ENCODE measurements at places on chromosomes 12 and 14.

GRCh38 chr12:57754411-57755193 is at the start of gene MARCHF9:
Gene MARCHF9 (plus strand): TSS chr12:57755103. CDS start chr12:57755529, 426 bp downstream.
- DNase-seq, result peak; percentile 33

DNA sequence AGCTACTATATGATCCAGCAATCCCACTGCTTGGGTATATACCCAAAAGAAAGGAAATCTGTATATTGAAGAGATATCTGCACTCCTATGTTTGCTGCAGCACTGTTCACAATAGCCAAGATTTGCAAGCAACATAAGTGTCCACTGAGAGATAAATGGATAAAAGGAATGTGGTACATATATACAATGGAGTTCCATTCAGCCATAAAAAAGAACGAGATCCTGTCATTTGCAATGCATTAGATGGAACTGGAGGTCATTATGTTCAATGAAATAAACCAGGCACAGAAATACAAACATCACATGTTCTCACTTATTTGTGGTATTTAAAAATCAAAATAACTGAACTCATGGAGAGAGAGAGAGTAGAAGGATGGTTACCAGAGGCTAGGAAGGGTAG is 116.6 kb downstream of the HELB start:
- DNase-seq, result no peak

- DNase-seq, result no peak
These were observed 73.4 kb upstream of the AVPR1A start for GRCh38 chr12:63224396-63224795.

DNA sequence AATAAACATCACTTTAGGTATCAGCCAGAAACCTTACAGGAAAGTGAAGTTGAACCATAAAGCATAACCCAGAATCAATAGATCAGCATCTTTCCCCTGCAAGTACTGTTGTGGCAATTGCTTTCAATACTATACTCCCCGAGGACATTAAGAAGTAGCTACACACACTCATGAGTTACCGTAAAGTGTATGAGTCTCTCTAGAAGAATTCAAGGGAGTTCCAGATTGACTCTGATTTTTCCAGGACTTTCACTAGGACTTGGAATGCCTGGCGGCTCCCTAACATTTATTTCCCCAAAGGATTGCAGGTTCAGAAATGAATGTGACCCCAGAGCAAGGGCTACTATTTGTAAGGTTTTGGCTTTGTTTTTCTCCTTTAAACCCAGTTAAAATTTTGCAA is 465.4 kb upstream of the MDGA2 start:
- no peak for DNase-seq

- no peak for DNase-seq
These were observed 417 bp downstream of the GLS2 start for GRCh38 chr12:56487448-56488040.

GRCh38 chr12:22692964-22693555 is 68.1 kb downstream of the ETNK1 start:
- DNase-seq, result no peak

GRCh38 chr12:94525951-94526350 is 66.3 kb upstream of the CEP83 start:
- no peak for DNase-seq

DNA sequence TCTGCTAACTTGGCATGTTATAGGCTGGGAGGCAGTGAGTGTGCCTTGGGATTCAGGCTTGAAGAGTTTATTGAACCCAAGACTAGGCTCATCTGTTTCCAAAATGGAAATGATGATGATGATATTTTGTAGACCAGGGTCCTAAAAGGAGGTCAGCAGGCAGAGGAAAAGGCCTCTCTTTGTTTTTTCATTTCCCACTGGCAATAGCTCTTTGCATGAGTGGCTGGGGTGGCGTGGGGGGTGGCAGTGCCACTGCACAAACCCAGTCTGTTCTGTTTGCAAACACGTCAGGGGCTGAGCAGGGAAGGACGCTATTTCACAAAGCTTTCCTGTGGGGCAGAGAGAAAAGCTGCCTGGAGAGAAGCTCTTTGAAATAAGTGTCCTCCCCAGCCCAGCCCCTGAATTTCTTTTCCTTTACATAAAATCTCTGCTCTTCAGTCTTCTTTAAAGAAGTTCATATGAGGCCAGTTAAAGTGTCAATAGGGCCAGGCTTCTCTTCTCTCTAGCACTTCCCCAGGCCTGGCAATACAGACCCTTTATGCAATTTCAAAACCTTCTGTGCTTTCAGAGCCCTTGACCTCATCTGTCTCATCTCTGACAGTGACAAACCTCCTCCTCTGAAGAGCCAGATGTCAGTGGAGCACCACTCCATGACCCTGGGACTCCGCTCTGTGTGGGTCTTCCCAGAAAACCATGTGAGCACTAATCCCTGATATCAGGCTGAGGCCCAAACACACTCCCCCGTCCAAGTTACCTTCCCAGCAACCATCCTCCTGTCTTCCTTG is 72.8 kb downstream of the ZNF664 start:
- DNase-seq, result peak; percentile 64

DNA sequence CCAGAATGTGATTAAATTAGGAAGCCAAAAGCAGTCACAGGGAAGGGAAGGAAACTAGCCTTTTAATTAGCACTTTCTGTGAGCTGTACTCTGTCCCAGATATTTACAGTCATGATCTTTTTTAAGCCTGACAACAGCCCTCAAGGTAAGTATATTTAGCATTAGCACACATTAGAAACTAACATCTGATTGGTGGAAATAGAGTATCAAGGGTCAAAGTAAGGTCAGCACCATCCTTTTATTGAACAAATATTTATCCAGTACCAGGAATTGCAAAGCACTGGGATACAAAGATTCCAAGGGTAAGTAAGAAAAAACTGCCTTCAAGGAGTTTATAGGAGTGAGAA is 28.2 kb downstream of the RPGRIP1 start:
- DNase-seq, result no peak

DNA sequence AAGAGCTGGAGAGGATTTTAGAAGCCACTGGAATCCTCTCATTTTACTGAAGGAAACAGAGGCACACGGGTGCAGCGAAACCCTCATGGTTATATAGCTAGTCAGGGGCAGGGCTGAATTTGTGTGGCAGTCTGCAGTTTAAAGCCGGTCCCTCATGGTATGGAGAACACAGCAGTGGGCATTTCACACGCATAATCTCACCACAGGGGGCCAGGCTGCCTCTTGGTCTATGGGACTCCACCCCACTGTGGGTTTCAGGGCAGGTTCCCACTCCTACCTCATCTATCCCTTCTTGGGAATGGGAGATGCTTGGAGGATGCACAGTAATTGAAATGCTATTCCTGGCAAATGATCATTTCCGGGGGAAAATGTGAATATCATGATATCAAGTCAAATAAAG is 400.6 kb downstream of the RGS6 start:
- no peak for DNase-seq

GRCh38 chr14:53010193-53011040 is 59.6 kb upstream of the FERMT2 start:
- DNase-seq, result no peak

GRCh38 chr14:92513966-92514843 is 624 bp downstream of the RIN3 start:
- no peak for DNase-seq

GRCh38 chr12:77685112-77685511 is 145.6 kb upstream of the NAV3 start:
- DNase-seq, result peak; percentile 69

- DNase-seq, result no peak
These were observed 18.6 kb downstream of the CCER1 start for GRCh38 chr12:90936230-90937005.

DNA sequence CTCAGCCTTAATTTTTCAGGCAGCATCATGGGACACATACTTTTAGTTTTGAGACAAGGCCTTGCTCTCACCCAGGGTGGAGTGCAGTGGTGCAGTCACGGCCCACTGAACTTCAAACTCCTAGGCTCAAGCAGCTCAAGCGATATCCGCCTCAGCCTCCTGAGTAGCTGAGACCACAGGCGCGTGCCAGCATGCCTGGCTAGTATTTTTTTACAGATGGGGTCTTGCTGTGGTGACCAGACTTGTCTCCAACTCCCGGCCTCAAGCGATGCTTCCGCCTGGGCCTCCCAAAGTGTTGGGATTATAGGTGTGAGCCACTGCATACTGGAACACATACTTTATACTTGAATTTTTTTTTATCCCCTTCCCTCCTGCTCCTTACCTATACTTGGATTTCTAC is 2.8 kb downstream of the RDH5 start:
- DNase-seq, result no peak

DNA sequence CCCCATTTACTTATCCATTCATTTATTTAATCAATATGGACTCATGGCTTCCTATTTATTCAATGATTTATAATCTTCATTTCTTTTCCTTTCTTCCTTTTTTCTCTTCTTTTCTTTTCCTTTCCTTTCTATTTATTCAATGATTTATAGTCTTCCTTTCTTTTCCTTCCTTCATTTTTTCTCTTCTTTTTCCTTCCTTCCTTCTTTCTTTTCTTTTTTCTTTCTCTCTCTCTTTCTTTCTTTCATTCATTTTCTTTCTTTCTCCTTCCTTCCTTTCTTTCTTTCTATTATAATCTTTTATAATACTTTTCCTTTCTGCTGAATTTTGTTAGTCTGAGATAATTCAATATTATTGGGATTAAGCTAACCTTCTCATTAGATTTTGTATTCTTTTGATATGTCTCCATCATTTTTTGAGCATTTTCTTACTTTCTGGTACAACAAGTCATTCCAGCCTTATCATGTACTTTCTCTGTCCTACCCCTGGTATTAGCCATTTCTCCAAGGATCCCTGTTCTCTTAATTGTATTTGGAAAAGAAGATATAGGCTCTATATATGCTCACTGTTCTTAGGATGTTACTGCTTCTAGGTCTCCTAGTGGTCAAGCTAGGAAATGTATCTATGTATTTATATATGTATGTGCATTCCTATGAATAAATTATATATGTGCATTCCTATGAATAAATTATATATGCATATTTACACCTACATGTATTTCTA is 12.1 kb downstream of the LACRT start:
- DNase-seq, result no peak
